Tibial nerve (tissue), 4 donors: ENCODE measurements at places on chromosomes 13 and 19. TPM values are rescaled to one million over a fixed set of nuclear protein-coding genes. Genes with fewer than 3 reads are reported as not detected.

- H3K27ac ChIP-seq = no peak overlapping the region
- H3K36me3 ChIP-seq = no peaks in the 10 kb centered on the region
- DNase-seq = no peak
- no peaks in the 10 kb centered on the region for H3K27me3 ChIP-seq
- peaks cover 3% of the 10 kb centered on the region for H3K4me1 ChIP-seq
Measured at GRCh38 chr13:25116044-25116443, 20.1 kb downstream of the PABPC3 start.

DNA sequence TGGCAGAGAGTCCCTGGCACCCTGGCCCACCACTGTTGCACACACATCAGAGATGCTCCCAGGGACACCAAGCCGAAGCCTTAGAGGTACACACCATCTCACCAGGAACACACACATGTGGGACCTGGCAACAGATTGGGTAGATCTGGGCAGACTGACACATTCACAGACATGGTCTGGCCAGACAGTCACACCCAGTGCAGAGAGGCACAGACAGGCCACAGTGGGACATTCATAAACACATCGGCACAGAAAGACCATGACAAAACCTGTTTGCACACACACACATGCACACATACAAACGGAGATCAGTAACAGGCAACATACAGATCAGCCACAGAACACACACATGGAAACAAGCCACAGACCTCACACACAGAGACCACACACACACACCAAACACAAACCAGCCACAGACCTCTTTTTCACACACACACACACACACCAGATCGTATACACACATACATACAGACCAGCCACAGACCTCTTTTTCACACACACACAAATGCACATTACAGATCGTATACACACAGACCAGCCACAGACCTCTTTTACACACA is 6.3 kb upstream of the JUNB start:
- peaks cover 69% of the 10 kb centered on the region for H3K4me1 ChIP-seq
- H3K36me3 ChIP-seq = no peaks in the 10 kb centered on the region
- no peak for DNase-seq
- no peaks in the 10 kb centered on the region for H3K27me3 ChIP-seq

DNA sequence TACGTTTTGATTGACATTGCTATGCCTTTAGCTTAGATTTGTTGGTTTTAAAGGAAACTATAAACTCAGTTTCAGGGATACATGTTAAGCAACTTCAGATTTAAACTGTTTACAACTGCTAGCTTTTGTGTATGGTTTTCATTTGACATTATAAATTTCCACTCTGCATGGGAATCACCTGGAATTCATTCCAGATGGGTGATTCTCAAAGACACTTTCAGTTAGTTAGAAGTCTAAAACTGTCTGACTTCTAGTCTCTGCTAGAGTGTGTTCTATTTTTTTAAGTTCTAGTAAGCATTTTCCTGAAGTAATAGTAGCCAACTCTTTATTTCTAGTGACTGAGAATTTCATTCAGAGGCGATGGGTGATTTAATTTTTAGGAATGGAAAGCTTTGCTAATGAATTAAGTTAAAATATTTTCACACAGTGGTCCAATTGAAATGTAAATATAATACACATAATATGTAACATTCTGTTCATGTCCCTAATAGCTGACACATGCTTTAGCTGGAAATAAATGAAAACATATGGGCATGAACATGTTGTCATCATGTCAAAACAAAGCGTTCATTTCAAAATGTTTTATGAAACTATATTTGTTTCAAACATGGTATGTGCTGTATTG is 58.3 kb upstream of the CSNK1A1L start:
- H3K4me1 ChIP-seq = no peaks in the 10 kb centered on the region
- H3K27ac ChIP-seq = no peak overlapping the region
- no peaks in the 10 kb centered on the region for H3K36me3 ChIP-seq
- H3K27me3 ChIP-seq = no peaks in the 10 kb centered on the region
- DNase-seq = no peak

GRCh38 chr19:18861917-18862316 is 30.2 kb downstream of the UPF1 start:
- no peaks in the 10 kb centered on the region for H3K4me1 ChIP-seq
- no peak overlapping the region for H3K4me3 ChIP-seq
- DNase-seq = no peak
- H3K27me3 ChIP-seq = no peaks in the 10 kb centered on the region
- no peak overlapping the region for H3K27ac ChIP-seq
- H3K36me3 ChIP-seq = peaks cover 58% of the 10 kb centered on the region

DNA sequence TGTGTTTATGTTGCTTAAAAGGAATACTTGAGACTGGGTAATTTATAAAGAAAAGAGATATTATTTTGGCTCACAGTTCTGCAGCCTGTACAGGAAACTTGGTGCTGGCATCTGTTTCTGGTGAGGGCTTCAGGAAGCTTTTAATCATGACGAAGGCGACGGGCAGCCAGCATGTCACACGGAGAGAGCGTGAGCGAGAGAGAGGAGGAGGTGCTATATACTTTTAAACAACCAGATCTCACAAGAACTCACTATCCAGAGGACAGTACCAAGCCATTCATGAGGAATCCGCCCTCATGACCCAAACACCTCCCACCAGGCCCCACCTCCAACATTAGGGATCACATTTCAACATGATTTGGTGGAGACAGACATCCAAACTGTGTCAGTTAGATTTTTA is 163.4 kb upstream of the TSC22D1 start:
- no peak overlapping the region for H3K4me3 ChIP-seq
- no peak overlapping the region for H3K27ac ChIP-seq
- no peaks in the 10 kb centered on the region for H3K36me3 ChIP-seq
- H3K4me1 ChIP-seq = no peaks in the 10 kb centered on the region
- DNase-seq = no peak

GRCh38 chr13:40101708-40102359 is 446.4 kb downstream of the COG6 start:
- H3K4me3 ChIP-seq = no peak overlapping the region
- no peaks in the 10 kb centered on the region for H3K27me3 ChIP-seq
- H3K27ac ChIP-seq = no peak overlapping the region

GRCh38 chr19:18604820-18605159 is 1.8 kb downstream of the CRLF1 start:
- H3K27ac ChIP-seq = no peak overlapping the region
- H3K27me3 ChIP-seq = peaks cover 3% of the 10 kb centered on the region
- H3K4me3 ChIP-seq = no peak overlapping the region
- DNase-seq = no peak

DNA sequence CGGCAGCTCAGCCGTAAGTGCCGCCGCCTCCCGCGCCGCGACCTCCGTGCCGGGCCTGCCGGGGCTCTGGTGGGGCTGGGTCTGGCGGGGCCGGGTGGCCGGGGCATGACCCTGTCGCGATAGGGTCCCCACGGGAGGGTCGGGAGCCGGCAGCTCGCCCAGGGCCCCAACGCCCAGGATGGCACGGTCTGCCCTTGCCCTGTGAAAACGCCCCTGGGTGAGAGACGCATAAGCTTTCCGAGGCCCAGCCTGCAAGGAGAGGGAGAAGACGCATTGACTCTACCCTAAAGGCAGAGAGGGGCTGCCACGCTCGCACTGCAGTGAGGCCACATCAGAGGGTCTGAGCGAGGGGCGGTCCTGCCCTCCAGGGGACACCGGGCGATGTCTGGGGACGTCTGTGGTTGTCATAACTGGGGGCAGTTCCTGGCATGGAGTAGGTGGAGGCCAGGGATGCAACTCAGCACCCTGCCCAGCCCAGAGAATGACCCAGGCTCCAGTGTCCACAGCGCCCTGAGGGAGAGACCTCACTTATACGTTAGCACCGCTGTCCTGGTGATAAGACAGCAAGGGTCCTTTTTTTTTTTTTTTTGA is 539 bp downstream of the ZNF554 start:
- peaks cover 19% of the 10 kb centered on the region for H3K4me1 ChIP-seq
- DNase-seq = no peak
- peak overlapping the region; percentile 37 for H3K27ac ChIP-seq
- H3K36me3 ChIP-seq = no peaks in the 10 kb centered on the region
- no peaks in the 10 kb centered on the region for H3K27me3 ChIP-seq

DNA sequence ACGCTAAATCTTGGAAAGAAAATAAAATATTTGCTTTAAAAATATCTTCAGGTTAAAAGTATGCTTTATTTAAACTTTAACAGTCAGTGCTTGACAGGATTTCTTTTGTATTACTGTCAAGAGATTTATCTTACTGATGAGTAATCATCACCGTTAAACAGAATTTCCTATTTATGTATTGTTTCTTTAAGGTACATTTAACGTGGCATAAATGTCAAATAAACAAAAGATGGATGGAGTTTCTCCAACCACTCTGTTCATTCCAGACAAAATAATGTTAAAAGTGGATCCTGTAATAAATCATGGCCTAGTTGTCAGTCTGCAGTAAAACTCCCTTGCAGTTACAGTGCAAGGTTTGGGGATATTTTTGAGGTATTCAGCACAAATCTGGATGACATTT is 298.3 kb downstream of the DIAPH3 start:
- DNase-seq = no peak
- peaks cover 5% of the 10 kb centered on the region for H3K4me1 ChIP-seq
- no peaks in the 10 kb centered on the region for H3K36me3 ChIP-seq
- H3K27ac ChIP-seq = no peak overlapping the region

DNA sequence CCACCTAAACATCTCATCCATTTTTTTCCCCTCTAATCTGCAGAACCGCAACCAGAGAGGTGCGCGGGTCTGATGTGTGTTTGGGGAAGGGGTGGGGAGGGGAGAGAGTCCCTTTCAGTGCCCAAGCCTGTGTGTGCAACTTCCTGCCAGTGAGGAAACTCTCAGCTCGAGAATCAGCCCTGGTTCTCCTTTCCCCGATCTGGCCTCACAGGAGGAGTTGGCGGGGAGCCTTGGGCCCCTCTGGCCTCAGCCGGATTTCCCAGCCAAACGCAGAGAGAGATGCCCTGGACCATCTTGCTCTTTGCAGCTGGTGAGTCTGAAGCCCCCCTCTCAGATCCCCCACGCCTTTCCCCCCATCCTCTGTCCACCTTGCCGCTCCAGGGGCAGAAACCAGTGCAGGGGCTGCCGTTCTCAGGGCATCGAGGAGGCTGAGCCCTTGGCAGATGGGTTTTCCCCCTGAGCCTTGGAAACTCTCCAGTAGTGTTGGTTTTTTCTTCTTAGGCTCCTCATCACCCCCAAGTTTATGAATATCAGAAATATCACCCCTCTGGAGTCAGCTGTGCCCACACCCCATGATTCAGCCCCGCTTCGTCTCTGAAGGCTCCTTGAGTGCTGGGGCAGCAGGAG is at the start of gene C19orf38:
Gene C19orf38, plus strand, starts transcription at position 186 of the 627 bp plus-strand sequence. Its CDS starts 94 bp downstream, at position 280.
- no peak within 1 kb of the TSS for H3K4me3 ChIP-seq
- DNase-seq = no peak
- no peaks in the 10 kb centered on the region for H3K36me3 ChIP-seq
- no peak within 1 kb of the TSS for H3K27ac ChIP-seq
- no peaks in the 10 kb centered on the region for H3K27me3 ChIP-seq

GRCh38 chr13:95387733-95388207 is 86.5 kb upstream of the ABCC4 start:
- DNase-seq = peak; percentile 24
- no peak overlapping the region for H3K27ac ChIP-seq
- no peaks in the 10 kb centered on the region for H3K4me1 ChIP-seq
- no peaks in the 10 kb centered on the region for H3K27me3 ChIP-seq

- no peak for DNase-seq
- H3K36me3 ChIP-seq = no peaks in the 10 kb centered on the region
- H3K4me3 ChIP-seq = peak overlapping the region; percentile 25
- peak overlapping the region; percentile 31 for H3K27ac ChIP-seq
- H3K4me1 ChIP-seq = peaks cover 3% of the 10 kb centered on the region
Measured at GRCh38 chr19:1851654-1852580, 3.6 kb upstream of the REXO1 start.

DNA sequence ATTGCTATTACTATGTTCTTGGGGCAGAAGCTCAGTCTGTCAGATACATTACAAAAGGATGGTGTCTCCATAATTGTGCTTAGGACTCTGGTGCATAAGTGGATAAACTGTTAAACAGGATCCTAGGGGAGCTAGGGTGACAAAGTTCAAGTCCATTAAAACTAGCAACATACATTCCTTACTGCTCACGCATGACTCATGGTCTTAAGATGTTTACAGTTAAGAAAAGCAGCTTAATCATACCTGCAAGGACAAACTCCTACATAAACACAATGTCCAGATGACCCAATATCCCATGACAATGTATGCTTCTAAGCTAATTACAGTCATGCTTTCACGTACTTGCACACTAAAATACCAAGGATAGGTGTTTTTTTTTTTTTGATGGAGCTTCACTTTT is 3.5 kb upstream of the ZNF701 start:
- H3K27me3 ChIP-seq = no peaks in the 10 kb centered on the region
- no peaks in the 10 kb centered on the region for H3K4me1 ChIP-seq
- H3K4me3 ChIP-seq = no peak overlapping the region

DNA sequence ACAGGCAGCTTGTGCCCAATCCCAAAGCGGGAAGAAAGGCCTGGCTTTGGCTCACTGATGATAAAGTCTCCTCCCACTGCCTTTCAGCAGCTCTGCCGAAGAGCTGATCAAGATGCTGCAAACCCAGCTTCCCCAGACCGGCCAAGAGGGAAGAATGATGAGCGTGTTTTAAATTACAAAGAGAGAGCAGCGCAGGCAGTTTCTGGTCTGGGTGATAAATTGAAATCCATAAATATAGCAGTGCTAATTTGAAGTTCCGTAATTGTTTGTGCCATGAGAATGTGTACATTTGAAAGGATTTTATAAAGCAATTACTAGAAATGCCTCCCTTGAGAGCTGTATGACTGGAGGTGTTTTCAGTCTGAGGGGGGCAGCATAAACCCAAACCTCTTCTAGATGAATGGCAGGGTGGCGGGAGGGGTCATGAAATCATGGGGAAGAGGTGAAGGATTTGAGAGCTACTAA is 171.8 kb downstream of the STK24 start:
- no peak for DNase-seq
- H3K4me1 ChIP-seq = no peaks in the 10 kb centered on the region
- no peaks in the 10 kb centered on the region for H3K27me3 ChIP-seq
- H3K4me3 ChIP-seq = no peak overlapping the region
- H3K36me3 ChIP-seq = no peaks in the 10 kb centered on the region
- H3K27ac ChIP-seq = no peak overlapping the region

GRCh38 chr19:48571378-48572162 is 19.6 kb downstream of the SULT2B1 start:
- no peak overlapping the region for H3K4me3 ChIP-seq
- no peaks in the 10 kb centered on the region for H3K27me3 ChIP-seq
- no peak for DNase-seq
- H3K4me1 ChIP-seq = no peaks in the 10 kb centered on the region

The SH2D3A gene
- 4.2 TPM for total RNA-seq

The RNF113B gene
- not detected for total RNA-seq

The ZNF20 gene
- 1.2 TPM for total RNA-seq

The KIR2DL3 gene
- not detected for total RNA-seq

The COL5A3 gene
- total RNA-seq = 102 TPM

The FGF22 gene
- total RNA-seq = 2.5 TPM

The FFAR3 gene
- not detected for total RNA-seq

The ZNF534 gene
- total RNA-seq = not detected

The PCDH20 gene
- 0.21 TPM for total RNA-seq

The CPB2 gene
- total RNA-seq = not detected

The APOE gene
- total RNA-seq = 142 TPM

The LILRA6 gene
- 0.22 TPM for total RNA-seq

The OR7G3 gene
- total RNA-seq = not detected
